ENCODE measurements at places on chromosomes 5 and 9. TPM values are rescaled to one million over a fixed set of nuclear protein-coding genes. Genes with fewer than 3 reads are reported as not detected.
A peak's percentile ranks its signal among the peaks of the same experiment; 100 is the strongest.

- DNase-seq = no peak
Measured at GRCh38 chr5:157076558-157076957, 17.6 kb upstream of the HAVCR1 start.

- no peak for DNase-seq
Measured at GRCh38 chr9:38015906-38016305, 53.1 kb downstream of the SHB start.

GRCh38 chr5:39173069-39173468, 46.3 kb downstream of the FYB1 start:
- DNase-seq = no peak

- no peak for DNase-seq
Measured at GRCh38 chr5:173178369-173178910, 34.1 kb downstream of the BNIP1 start.

GRCh38 chr5:32163785-32164184, 10.3 kb downstream of the GOLPH3 start:
- DNase-seq = no peak

- DNase-seq = no peak
Measured at GRCh38 chr5:154403234-154403633, 42.6 kb upstream of the SAP30L start.

- DNase-seq = no peak
Measured at GRCh38 chr9:92950359-92950955, 3.1 kb downstream of the FGD3 start.

- DNase-seq = no peak
Measured at GRCh38 chr5:133754575-133755169, 142.3 kb upstream of the FSTL4 start.

DNA sequence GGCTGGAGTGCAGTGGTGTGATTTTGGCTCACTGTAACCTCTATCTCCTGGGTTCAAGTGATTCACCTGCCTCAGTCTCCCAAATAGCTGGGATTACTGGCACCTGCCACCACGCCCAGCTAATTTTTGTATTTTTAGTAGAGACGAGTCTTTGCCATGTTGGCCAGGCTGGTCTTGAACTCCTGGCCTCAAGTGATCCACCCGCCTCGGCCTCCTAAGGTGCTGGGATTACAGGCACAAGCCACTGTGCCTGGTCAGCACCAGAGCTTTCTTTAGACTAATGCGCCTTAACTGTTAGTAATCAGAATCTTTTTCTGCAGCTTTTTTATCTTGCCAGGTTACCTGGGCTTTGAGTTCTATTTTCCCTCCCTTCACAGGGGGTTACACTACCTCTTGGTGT, 18.4 kb downstream of the PTGS1 start:
- DNase-seq = no peak

- DNase-seq = no peak
Measured at GRCh38 chr5:26388976-26389375, 649.4 kb downstream of the CDH9 start.

GRCh38 chr9:76680716-76681425, 83.4 kb upstream of the PCA3 start:
- no peak for DNase-seq

GRCh38 chr9:128706045-128706444, 3.7 kb downstream of the PKN3 start:
- no peak for DNase-seq

GRCh38 chr5:852431-853401, 1.9 kb upstream of the ZDHHC11 start:
- no peak for DNase-seq

GRCh38 chr5:180739271-180739670, 587 bp downstream of the OR2Y1 start:
- DNase-seq = no peak

GRCh38 chr9:133994353-133995011, 2.4 kb upstream of the VAV2 start:
- DNase-seq = peak; percentile 86

DNA sequence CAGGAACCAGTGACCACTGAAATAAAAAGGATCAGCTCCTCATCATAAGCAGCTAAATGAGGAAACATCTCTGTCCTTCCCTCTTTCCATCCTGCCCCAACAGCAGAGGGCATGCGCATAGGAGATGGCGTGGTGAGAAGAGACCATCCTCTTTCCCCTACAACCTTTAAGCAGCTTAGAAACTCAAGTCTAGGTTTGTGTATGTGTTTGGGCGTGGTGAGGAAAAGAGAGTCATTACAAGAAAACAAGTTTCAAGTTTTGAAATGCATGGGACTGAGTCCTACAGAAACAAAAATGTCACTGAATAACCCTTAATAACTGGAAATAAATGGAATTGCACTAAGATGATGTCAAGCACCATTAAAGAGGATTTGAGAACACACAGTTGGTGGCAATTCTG, 96.4 kb upstream of the IL12B start:
- DNase-seq = no peak

GRCh38 chr5:125175348-125176004, 429.0 kb upstream of the ZNF608 start:
- no peak for DNase-seq

GRCh38 chr5:19577882-19578281, 410.1 kb downstream of the CDH18 start:
- DNase-seq = no peak

DNA sequence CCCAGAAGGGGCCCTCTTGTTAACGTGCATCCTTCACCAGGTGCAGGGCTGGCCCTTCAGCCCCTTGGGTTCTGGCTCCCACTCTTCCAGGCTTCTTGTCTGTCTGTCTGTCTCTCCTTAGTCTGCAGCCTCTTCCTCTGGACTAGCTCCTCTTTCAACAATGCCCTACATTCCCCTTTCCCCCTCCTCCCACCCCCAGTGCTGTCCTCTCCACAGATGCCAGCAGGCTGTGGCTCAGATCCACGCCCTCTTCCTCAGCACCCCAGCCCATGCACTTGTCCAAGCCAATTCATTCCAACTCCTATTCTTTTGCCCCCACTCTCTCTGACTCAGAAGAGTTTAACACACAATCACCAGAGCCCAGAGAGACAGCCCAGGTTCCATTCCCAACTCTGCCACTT, 45.2 kb upstream of the ALDH1B1 start:
- DNase-seq = no peak

DNA sequence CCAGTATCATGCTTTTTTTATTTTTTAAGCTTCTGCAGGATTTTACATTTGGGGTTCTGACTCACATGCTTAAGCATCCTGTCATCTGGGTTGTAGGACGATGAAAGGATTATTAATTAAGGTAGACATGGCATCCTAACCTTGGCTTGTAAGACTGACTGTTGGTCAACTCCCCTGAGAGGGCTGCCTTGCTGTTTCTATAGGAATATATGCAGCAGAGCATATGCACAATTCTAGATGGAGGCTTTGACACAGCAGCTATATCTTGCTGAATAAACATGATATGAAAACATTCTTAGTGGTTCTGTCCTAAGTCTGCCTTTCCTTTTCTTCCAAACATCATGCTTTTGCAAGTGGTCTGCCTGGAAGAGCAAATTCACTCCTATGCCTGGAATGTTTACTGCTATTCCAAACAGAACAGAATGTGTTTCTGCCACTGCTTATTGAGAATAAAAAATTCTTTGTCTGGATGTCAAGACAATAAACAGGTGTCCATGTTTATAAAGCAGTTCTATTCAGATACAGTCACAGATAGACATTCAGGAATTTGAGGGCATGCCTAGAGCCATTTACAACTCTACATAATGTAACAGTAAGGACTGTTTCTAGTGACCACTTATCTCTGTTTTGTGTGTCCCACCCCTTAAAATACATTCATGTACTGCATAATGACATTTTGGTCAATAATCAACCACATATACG, 166.2 kb upstream of the PPP2R2B start:
- no peak for DNase-seq

GRCh38 chr9:34375901-34376595, 650 bp downstream of the MYORG start:
- DNase-seq = no peak

DNA sequence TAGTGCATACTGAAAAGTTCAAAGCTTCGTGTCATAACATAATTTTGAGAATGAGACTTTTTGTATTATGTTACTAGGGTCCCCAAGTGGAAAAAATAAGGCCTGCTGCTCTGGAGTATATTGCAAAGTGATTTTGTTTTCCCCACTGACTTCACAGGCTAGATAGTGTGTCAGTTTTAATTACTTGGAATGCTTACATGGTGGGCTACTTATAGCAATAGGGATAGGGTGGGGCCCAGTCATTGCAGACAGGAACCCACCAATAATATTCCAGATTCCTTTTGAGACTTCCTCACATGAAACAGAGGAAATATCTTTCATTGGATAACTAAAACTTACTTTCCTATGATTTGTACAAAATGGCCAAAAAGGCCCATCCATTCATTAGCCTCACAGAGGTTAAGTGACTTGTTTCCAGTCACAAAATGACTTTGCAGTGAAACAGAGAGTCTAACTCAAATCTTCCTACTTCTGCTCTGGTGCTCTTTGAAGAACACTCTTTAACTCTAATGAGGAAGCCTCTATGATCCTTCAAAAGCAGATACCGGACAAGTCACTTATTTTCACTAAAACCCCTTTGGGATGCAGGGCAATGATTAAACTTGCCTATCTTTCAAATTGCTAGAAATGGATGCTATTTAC, 16.2 kb upstream of the MEF2C start:
- DNase-seq = no peak

DNA sequence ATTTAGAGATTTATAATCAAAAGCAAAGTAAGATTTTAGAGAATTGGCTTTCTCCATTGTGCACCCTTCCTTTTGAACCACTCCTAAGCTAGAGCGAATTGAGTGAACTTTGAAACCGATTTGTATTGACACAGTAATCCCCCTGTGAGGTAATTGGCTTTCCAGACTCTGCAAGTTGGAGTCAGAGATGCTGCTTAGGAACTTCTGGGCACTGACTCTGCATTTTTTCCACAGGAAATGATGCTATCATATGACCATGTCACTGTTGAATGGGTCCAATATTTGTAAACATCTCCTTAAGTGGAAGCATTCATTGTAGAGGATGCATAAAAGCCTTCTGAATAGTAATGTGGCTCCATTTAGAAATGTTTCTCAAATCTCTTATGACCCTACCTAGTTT, 394.4 kb upstream of the ZNF608 start:
- DNase-seq = no peak

- no peak for DNase-seq
Measured at GRCh38 chr9:137866226-137867141, 11.1 kb upstream of the CACNA1B start.

DNA sequence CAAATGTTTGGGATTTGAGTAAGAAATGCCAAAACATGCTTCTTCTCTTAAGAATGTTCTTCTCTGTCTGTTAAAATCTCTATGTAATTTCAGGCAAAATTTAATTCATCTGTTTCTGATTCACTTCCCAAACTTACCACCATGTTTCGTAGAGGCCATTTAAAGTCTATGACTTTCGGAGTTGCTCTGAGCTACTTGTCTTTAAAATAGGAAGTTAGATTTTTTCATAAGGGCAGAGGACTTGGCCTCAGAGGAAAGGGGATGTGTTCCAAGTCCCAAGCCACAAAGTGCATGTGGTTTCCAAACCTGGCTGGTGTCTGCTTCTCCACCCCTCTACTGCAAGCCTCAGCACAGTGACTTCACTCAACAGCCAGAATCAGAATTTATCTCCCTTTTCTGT, 111.3 kb upstream of the ADRA1B start:
- DNase-seq = no peak

DNA sequence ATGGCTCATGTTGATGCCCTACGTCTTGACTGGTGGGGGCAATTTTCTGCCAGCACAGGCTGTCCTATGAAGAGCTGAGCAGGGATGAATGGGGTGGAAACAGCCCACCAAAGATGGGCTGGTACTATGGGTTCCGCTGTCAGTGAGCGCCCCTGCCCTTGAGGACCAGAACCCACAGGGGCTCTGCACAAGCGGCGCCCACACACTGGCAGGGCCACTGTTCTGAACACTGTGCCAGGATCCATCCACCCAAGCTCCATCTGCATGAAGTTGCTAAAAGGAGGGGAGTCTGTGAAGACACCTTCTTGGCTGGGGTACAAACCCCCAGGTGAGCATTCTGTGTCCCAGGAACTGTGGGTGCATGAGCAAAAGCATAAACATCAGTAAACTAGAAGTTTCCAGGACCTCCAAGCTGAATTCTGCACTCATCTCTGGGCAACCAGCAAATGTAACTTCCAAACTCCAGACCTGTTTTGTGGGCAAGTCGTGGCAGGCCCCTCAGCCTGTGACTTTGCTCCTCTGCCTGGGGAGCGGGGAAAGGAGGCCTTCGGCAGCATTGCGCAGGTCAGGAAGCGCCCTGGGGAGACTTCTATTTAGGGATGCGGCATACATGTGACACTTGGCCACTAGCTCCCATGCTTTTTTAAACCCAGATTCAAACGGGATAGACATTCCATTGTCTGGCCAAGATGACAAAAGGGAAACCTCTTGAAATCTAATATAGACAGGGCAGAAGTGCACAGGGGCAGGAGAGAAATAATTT, 48.9 kb downstream of the PTPN3 start:
- no peak for DNase-seq

- no peak for DNase-seq
Measured at GRCh38 chr9:38026021-38026809, 42.8 kb downstream of the SHB start.

The SLC6A3 gene
- total RNA-seq = not detected

The PDE6A gene
- not detected for total RNA-seq

The GLDC gene
- 11.3 TPM for total RNA-seq

The PCDHB15 gene
- total RNA-seq = 8.3 TPM

The MEIKIN gene
- not detected for total RNA-seq

The LCN9 gene
- total RNA-seq = 0.57 TPM

The SOX30 gene
- not detected for total RNA-seq

The LCN1 gene
- not detected for total RNA-seq

The TXN gene
- total RNA-seq = 130 TPM

The IL6ST gene
- total RNA-seq = 51.2 TPM

The EGR1 gene
- 49.5 TPM for total RNA-seq

The TMEM215 gene
- not detected for total RNA-seq

The CAVIN4 gene
- 14.5 TPM for total RNA-seq

The MYMK gene
- total RNA-seq = not detected
